NB4 (cell line): ENCODE measurements at places on chromosomes 2 and 18.

DNA sequence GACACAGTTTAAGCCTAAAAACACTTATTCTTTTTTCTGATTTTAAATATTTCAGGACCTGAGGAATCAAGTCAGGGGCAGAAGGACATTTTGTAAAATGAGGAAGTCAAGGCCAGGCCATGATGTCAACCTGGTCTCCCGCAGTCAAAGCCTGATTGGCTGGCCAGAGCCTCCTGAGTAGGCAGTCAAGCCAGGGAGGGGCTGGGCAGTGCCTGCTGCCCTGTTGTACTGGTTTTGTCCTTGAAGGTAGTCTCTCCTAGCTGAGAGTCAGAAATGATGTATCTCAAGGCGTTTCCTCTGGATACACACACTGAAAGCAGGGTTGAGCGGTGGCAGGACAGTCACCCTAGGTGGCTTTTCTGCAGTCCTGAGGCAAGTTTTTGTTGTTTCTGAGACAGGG lies 19.8 kb downstream of the CCT7 start:
- DNase-seq = peak; percentile 86

DNA sequence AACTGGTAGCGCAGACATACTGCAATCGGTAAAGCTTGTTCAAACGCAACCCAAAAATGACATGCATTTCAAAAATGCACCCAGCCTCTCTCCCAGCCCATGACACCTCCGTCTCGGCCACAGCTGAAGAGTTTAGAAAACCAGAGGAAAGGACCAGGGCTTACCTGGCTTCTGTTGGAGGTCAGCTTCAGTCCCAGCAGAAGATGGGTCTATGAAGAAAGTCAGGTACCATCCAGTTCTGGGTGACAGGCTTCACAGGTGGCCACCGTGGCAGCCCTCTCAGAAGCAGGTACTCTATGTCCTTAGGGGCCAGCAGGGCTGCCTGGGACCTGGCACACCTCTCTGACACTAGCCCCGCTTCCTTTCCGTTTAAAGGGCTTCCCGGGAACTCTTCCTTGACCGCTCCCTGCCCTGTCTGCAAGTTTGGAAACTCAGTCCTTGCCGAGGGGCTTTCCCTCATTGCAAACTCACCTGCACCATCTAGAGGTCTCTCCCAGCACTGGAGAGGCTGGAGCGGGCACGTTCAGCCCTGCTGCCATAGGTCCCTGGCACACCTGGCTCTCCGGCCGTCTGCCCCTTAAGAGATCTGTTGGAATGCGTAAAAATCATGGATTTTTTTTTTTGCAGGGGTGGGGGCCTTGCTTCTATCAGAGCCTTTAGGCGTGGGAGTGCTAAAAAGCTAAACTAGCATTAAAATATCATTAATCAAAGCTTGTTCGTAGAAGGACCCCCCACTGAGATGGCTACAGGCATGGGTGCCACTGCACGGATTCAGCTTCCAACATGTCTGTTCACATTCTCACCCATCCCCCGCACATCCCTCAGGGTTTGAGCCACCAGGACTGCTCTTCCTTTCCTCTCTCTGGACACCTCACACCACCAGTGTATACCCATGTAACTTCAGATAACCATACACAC lies at the start of gene EDAR:
EDAR (minus strand) TSS at position 425 of the 918 bp plus-strand sequence. CDS start 58,206 bp downstream, outside the sequence.
- peak; percentile 33 for DNase-seq

GRCh38 chr2:167785606-167786216 lies 461.7 kb downstream of the STK39 start:
- no peak for DNase-seq

DNA sequence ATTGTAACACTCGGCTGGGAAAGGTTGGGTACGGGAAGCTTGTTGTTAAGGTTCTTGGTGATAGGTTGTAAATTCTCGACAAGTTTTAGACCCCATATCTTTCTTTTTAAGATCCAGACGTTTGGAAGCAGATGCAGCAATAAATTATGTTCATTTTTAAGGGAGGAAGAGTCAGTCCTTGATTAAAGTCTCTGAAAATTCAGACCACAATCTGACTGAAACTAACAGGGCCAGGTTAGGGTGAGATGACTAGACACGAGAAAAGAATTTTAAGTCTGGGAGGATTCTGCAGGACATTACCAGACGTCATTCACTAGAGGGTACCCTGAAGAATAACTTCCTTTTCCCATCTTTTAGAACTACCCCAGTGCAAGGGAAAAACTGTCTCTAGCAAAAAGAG lies 16.1 kb downstream of the WIPF1 start:
- DNase-seq = no peak

DNA sequence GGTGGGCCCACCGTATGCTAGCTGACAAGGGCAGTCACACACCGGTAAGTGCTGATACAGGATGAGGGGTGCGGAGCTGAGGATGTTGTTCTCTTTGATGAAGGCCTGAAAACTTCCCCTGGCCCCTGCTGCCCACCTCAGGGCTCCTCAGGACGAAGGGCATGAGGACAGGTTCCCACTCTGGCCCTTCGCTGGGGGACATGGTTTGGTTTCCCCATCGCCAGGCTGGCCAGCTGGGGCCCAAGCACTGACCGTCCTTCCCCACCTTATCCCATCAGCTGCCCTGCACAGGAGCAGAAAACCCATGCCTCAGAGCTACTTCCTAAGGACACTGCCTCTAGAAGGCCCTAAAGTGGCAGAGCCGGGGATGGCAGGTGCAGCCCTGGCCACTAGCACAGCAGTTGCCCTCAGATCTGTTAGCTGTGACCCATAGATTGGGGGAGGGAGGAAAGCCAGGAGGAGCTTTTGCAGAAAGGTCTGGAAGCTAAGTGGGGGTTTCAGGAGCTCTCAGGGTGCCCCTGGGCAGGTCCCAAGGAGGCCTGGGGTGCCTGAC lies 66.5 kb downstream of the TFCP2L1 start:
- DNase-seq = no peak

DNA sequence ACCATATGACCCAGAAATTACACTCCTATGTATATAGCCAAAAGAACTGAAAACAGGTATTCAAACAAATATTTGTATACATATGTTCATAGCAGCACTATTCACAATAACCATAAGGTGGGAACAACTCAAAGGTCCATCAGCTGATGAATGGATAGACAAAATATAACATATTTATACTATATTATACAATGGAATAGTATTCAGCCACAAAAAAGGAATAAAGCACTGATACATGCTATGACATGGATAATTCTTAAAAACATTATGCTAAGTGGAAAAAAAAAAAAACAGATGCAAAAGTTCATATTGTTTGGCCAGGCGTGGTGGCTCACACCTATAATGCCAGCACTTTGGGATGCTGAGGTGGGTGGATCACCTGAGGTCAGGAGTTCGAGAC lies 52.0 kb downstream of the SLC25A12 start:
- no peak for DNase-seq

DNA sequence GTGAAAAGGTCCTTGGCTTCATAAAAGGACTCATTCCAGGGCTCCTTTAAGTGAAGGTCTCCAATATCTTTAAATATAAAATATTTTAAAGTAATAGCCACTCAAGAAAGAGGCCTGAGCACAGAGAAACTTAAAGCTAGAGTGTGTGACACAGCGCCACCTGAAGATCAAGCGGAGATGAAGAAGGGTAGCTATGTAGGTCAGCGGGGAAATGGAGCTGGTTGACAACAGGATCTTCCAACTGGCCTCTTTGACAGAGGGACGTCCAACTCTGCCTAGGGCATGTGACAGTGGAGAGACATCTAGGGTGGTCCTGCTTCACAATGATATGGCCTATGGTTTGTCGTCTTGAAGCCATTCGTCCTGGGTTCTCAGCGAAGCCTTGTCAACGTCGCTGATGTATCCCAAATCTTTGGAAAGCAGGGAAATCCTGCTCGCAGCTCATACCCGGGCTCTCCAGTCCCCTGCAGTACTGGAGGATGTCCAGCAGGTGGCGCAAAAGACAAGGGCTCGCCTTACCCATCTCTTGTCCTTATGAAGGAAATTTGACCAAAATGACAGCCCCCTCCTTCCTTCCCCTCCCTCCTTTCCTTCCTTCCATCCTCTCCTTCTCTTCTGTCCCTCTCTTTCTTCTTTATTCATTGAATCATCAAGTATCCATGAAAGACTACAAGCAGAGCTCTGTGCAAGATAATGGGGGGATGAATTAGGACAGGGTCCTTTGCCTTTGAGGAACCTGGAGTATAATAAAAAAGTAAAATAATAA lies 59.6 kb downstream of the LONRF2 start:
- DNase-seq = peak; percentile 80

- DNase-seq = no peak
Measured at GRCh38 chr2:191064590-191064989, 50.6 kb upstream of the STAT1 start.

DNA sequence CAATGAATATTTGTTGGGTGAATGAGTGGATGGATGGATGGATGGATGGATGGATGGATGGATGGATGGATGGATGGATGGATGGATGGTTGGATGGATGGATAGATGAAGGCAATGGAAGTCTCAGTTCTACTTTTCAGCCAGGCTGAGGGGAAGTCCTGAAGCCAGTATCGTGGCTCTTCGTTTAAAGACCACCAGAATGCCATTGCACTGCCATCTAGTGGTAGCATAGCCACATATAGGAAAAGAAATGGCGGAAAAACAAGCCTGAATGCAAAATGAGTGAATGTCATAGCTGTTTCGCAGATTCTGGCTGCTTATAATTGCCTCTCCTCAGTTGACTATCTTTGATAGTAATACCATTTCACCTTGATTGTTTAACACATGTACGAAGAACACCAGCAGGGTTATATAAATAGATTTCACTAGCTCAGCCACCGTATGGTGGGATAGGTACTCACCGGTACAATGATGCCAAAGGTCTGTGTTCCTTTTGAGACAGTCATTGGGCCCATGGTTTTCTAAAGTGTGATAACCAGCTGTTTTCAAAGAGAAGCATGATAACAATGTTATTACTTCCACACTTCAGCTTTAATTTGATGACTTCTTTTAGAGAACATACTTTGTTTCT lies 62.3 kb upstream of the GREB1L start:
- peak; percentile 78 for DNase-seq

GRCh38 chr2:240968731-240969624 lies 29.4 kb upstream of the SNED1 start:
- DNase-seq = no peak

GRCh38 chr2:241885291-241885945 lies 15.9 kb downstream of the RTP5 start:
- DNase-seq = peak; percentile 34

DNA sequence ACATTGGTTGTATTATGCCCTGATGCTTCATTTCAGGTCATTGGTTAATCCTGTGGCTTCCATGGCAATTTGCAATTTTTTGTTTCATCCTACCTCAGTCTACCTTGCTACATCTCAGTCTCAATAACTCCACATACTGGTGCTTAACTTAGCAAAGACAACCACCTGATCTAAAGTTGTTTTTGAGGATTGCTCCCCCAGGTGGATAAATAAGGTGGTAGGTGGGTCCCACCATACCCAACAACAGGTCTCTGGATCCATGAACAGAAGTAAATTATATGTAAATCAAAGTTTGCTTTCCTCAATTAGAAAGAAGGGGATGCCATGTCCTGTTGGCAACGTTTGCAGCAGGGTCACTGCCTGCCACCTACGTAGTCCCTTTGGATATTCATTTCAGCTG lies 7.0 kb downstream of the XIRP2 start:
- DNase-seq = no peak

GRCh38 chr2:19786408-19787058 lies 115.2 kb downstream of the TTC32 start:
- DNase-seq = peak; percentile 85

DNA sequence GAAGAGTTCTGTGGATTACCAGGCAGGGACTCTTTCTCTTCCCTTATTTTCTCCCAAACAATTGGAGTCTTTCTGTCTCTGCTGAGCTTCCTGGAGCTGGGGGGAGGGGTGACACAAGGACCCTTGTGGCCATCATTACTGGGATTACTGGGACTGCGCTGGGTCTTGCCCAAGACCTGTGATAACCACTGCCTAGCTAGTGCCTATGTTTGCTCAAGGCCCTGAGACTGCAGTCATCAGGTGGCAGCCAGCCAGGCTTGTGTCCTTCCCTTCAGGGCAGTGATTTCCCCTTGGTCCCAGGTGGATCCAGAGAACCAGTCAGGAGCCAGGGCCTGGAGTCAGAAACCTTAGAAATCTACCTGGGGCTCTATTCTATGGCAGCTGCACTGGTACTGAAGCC lies 355.6 kb downstream of the PARD3B start:
- no peak for DNase-seq

DNA sequence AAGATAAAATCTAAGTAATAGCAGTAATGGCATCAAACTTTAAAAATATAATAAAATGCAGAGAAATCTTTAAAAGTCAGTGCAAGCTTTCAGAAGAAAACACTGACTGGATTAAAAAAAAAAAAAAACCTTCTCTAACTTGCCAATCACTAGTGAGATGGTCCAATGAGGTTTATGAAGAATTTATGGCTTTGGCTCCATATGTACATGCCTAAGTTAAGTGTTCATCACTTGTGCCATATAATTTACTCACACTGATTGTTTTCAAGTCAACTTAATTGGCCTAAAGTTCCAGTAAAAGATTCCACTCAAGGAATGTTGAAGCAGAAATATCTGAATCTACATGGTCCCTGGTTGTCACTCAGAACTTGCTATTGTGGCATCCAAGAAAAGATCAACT lies 40.7 kb upstream of the RAB27B start:
- DNase-seq = no peak
